ENCODE measurements at places on chromosomes 11 and 22.

- DNase-seq, result no peak
These were observed 105.9 kb downstream of the TRPC6 start for GRCh38 chr11:101477926-101478325.

DNA sequence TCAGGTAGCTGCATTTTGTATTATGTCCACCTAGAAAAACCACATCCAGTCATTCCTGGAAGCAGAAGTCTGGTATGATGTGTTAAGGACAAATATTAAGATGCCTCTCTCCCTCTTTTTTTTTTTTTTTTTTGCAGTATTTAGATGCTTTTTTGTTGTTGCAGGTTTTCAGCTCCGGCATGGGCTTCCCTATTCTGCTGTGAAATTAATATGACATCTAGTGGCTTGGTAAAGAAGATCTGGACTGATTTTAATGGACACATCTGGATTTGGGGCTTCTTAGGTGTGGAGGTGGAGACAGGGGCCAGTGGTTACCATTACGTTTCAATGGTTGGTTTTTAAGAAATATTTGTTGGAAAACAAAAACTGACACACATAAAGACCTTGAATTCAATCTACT is 47.5 kb upstream of the RASSF10 start:
- DNase-seq, result no peak

- DNase-seq, result no peak
These were observed 51.3 kb upstream of the HMGXB4 start for GRCh38 chr22:35205961-35206360.

- no peak for DNase-seq
These were observed 9.0 kb downstream of the CDON start for GRCh38 chr11:126053415-126054286.

- DNase-seq, result no peak
These were observed 9.3 kb upstream of the FXYD6 start for GRCh38 chr11:117885777-117886176.

Measured in CD4-positive, alpha-beta T cell treated with Interferon alpha-2 for 1 hour (primary cell).